ENCODE measurements at places on chromosomes 7 and 10.

DNA sequence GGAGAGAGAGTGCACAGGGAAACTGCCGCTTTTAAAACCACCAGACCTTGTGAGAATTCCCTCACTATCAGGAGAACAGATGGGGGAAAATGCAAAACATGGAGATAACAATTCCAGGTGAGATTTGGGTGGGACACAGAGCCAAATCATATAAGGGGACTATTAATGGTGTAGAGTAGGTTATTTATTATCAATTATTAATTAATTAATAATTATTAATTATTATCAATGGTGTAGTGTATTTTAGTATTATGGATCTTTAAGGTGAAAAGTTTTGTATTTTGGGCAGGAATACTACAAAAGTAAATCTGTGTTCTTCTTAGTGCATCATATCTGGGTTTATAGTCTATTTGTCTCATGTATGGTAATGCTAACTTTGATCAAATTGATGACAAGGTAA lies 377.7 kb upstream of the KCND2 start:
- no peak for DNase-seq

GRCh38 chr10:4240608-4241197 lies 455.7 kb upstream of the KLF6 start:
- no peak for DNase-seq

- DNase-seq, result no peak
Measured at GRCh38 chr7:94145602-94146001, 141.4 kb upstream of the BET1 start.

- no peak for DNase-seq
Measured at GRCh38 chr10:49552277-49552676, 13.4 kb upstream of the ERCC6 start.

GRCh38 chr7:104137971-104138370 lies 69.8 kb downstream of the ORC5 start:
- DNase-seq, result no peak

DNA sequence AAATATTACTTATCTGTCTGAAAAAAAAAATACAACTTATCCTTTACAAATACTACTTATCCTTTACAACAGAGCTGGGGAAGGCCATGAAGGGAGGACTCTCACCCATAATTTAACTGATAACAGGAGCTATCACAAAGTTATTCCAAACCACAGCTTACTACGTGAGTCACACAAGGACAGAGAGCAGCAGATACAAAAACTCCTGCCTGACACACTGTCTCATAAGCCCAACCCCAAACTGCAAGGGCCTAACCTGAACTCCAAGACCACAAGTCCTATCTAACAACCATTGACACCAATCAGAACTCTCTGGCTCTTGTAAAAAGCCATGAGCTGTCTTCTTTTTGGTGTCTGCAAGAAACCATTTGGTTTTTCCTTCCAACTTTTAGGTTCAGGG lies 28.5 kb upstream of the CXCL12 start:
- no peak for DNase-seq

DNA sequence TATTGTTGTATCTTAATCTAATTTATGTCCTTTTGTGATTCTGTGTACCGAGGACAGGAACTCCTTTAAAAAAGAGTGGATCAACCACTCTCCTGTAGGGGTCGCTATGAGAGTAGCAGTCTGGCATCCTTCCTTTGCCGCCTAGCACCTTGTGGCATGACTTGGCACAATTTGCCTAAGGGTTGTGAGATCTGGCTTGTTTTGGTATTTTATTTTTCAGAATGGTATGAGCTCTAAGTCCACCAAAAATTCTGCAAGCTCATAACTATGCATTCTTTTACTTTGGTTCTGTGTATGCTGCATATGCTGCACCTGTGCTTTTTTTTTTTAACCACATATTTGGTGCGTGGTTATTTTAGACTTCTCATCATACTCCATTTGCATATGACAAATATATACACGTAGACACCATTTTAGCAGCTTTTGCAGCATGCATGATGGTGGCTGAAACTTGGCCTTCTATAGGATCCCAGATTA lies 112.8 kb downstream of the CDK14 start:
- DNase-seq, result no peak

GRCh38 chr7:112500619-112501018 lies 19.8 kb downstream of the LSMEM1 start:
- no peak for DNase-seq

GRCh38 chr10:43071865-43072650 lies 4.8 kb upstream of the RET start:
- no peak for DNase-seq

DNA sequence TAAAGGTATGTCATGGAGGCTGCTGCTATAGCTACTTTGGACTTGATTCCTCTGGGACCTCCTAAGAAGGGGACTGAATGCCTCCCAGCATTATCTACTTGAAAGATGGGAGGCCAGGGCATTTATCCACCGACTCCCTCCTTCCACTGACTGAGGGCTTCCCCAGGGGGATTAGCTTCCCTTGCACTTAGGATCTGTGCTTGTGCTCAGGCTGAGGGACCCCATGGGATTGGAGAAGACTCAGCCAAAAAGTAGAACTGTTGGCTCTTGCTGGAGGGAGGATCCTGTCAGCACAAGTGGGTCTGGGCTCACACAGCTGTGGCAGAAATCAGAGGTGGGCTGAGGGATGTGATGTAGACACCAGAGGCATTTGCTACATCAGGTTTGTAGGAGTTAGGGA lies 81.5 kb upstream of the SYPL1 start:
- no peak for DNase-seq

DNA sequence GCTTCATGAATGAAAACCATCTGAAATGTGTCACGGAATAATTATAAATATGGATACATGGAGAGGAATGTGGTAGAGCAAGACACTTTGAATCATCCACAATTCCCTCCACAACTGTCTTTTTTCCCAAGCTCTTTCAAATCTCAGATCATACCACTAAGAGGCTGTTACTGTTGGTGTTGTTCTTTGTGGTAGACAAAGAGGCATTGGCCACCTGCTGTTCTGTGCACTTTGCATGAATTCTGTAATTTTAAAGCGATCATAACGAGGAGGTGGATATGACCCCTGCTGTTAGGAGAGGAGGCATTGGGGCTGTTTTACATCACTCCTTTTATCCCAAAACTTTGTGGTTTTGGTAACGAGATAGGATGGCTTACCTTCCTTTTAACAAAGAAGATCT lies 141.2 kb upstream of the KLF6 start:
- no peak for DNase-seq

- DNase-seq, result no peak
Measured at GRCh38 chr7:132206594-132206993, 369.7 kb downstream of the PLXNA4 start.

- DNase-seq, result no peak
Measured at GRCh38 chr7:116408166-116408565, 91.4 kb upstream of the CAV2 start.
